Forelimb muscle (tissue), 1 donor: ENCODE measurements at places on chromosomes 1 and 21.
A peak's percentile ranks its signal among the peaks of the same experiment; 100 is the strongest.

DNA sequence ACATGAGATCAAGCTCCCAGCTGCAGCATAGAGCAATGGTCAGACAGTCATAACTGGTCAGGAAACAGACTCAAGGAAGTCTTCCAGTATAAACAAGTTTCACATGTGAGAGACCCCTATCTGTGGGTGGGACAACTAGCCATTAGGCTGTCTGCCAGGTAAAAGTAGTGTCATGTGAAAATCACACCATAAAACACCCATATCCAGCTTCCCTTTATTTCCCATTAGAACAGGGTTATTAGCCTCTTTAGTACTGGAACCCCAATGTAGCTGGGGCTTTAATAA lies 426.7 kb downstream of the KCNT2 start:
- no peak for DNase-seq

DNA sequence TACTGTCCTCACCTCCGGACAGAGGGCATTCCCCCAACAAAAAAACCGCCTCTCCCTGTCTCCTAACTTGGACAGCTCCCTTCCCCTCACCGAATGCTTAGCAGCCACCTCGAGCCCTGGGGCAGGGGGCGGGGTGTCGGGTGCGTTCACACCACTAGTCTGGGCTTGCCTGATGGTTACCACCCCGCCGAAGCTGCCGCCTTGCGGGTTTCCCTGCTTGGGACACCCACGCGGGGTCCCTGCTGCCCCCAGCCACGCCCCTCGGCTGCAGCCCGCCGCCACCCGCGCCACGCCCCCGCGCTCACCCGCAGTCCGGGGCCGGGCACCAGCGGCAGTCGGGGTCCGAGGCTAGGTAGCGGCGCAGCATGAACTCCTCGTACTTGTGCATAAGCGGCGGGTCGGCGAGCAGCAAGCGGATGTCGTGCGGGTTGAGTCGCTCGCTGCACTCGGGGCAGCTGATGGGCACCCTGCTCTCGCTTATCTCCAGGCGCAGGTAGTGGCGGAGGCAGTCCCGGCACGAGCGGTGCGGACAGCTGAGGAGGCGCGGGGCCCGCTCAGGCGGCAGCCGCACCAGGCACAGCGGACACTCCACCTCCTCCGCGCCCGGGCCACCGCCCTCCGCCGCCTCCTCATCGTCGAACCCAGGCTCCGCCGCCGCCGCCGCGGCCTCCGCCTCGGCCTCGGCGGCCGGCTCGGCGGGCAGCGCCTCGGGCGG lies 706 bp downstream of the RNF19B start:
- DNase-seq = no peak

DNA sequence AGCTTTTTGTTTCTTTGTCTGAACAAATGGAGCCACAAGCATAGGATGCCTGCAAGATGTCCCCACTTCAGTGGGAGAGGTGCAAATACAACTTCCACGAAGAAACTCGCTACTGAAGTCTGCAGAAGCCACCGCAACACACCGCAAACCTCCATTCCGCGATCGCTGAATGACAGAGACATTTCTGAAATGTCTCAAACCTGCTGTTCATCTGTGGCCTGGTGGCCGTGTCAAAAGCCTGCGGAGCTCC lies 1.0 kb downstream of the TP53BP2 start:
- no peak for DNase-seq

- no peak for DNase-seq
Measured at GRCh38 chr21:29025328-29025713, 853 bp downstream of the USP16 start.

DNA sequence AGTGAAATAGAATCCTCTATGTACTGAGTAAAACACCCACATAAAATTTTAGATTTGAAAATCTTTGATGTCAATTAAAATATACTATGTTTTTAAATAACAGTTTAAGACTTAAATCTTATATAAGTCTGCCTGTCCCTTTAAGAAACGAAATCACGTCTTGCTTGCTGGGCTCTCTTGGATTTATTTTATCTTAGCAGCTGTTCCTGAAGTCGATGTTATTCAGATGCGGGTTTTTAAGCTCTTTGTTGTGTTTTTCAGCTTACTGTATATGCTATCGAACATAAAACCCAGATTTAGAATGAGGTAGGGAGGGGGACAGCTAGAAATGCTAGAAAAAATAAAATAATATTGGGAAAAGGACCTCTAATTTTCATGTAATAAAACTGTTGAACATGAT lies 11.1 kb upstream of the SSX2IP start:
- no peak for DNase-seq

GRCh38 chr1:219476716-219477115 lies 136.2 kb downstream of the ZC3H11B start:
- no peak for DNase-seq

GRCh38 chr1:18204575-18204974 lies 97.0 kb downstream of the IGSF21 start:
- DNase-seq = no peak

DNA sequence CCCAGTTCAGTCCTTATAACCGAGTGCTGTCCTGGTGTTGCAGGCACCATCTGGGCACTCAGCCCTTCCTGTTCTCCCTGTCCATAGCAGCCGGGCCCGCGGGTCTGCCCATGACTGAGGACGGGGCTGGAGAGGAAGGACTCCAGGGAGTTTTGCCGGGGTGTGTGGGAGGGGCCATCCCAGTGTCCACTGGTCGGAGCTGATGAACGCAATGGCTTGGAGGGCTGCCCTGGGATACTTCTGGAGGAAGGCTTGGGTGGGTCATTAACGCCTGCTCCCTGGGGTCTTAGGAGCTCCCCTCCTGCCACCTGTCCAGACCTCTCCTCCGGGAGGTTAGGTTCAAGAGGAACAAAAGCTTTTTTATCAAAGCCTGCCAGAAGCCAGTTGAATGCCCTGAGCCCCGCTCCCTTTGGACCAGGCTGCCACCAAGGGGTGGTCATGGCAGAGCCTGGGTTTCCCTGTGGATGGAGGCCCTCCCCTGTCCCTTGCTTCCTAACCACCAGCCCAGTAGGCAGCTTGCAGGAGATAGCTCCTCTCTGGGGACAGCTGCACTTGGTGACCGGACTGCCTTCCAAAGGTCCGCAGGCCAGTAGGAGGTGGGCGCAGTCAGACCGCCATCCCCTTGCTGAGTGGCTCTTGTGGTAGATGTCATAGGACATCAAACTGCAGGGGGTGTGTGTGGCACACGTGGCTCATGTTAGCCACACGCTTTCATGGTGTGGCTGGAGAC lies 61.3 kb downstream of the TRIM11 start:
- no peak for DNase-seq

DNA sequence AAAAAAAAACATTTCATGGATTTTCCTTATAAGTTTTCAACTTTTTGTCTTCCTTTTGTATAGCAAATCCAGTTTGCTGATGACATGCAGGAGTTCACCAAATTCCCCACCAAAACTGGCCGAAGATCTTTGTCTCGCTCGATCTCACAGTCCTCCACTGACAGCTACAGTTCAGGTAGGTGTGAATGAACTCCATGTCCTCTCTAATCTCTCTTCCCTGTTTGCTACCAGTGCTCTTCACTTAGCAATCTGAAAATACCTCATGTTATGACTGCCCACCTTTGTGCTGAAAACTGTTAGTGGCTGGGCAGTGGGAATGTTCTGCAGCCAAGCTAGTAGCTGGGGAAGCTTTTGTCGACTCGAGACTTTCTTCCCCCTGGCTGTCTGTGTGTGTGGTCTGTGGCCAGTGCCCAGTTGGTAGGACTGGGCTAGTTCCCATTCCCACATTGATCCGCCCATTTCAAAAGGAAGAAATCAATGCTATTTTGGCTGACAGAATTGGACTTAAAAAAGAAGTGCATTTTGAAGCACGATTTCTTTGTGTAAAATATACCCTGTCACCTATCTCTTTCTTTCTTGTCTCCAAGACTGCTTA lies 24.5 kb downstream of the AHCYL1 start:
- no peak for DNase-seq

DNA sequence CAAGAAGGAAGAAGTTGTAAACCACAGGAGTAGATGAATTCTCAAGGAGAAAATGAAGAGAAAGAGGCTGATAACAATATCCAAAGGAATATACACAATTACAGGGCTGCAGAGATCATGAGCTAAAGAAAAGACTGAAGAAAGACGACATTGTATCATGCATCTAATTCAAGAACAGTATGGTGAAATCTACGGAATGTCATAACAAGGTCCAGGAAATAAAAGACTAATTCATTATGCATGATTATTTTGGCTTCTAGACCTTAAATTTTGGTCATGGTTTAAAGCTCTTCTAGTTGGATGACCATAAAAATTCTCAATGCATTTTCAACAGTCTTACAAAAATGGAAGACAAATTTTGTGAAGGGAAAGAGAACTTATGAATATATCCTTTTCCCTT lies 71.7 kb downstream of the SH3GLB1 start:
- DNase-seq = no peak

DNA sequence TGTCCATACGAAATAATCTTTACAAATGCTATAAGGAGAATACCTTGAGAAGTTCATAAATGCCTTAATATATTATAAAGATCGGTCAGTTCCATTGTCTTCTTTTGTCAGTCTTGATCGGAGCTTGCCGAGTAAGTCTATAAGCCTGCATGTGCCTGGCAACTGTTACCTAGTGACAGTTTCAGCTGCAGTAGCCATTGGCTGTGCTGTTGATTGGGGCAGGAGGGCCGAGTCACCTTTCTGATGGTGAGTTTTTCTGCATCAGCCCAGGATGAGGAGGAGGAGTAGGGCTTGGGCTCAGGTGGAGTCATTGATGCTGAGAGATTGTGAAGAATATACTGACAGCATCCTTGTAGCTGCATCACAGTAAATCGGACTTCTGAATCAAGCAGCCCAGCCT lies 1.9 kb upstream of the GPR52 start:
- DNase-seq = no peak

DNA sequence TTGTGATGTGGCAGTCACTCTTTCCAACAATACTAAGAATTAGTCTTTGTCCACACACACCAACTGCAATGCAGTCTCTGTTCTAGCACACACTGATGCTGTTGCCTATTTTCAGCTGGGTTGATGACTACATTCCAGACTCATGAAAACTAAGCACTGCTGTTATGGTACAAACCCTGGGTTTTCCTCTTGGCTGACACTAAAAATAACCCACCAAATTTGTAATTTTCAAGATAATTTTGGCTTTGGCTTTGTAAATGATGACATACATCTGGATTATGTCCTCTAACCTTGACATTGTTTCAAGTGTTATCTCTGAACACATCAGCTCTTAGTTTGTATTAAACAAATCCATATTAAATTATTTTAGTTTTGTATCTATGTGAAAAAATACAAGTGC lies 444.8 kb downstream of the PTPRC start:
- DNase-seq = no peak

GRCh38 chr1:60994369-60994768 lies 88.0 kb upstream of the NFIA start:
- no peak for DNase-seq

- DNase-seq = peak; percentile 73
Measured at GRCh38 chr21:36069713-36070583, at the start of gene CBR1. CBR1 (plus strand) TSS chr21:36070024; CDS start chr21:36070116, 92 bp downstream.

DNA sequence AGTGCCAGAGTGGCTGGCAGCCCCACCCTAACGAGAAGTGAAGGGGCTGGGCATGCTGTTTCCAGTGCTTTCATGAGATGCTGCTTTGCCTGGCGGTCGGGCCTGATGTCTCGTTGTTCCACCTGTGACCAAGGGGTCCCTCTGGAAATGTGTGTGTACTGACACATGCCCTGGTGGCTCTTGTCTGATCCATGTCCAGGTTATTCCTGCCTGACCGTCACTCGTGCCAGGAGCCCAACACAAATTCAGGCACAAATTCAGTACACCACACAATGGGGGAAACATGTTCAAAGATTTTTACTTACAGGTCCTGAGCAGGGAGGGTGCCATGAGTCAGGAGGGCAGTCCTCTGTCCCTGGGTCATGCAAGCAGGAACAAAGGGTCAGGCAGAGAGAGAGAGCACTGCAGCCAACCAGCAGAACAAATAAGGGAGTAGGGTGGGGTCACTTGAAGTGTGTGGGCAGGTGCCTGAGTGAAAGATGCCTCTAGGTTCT lies 76.3 kb downstream of the ADARB1 start:
- DNase-seq = no peak

DNA sequence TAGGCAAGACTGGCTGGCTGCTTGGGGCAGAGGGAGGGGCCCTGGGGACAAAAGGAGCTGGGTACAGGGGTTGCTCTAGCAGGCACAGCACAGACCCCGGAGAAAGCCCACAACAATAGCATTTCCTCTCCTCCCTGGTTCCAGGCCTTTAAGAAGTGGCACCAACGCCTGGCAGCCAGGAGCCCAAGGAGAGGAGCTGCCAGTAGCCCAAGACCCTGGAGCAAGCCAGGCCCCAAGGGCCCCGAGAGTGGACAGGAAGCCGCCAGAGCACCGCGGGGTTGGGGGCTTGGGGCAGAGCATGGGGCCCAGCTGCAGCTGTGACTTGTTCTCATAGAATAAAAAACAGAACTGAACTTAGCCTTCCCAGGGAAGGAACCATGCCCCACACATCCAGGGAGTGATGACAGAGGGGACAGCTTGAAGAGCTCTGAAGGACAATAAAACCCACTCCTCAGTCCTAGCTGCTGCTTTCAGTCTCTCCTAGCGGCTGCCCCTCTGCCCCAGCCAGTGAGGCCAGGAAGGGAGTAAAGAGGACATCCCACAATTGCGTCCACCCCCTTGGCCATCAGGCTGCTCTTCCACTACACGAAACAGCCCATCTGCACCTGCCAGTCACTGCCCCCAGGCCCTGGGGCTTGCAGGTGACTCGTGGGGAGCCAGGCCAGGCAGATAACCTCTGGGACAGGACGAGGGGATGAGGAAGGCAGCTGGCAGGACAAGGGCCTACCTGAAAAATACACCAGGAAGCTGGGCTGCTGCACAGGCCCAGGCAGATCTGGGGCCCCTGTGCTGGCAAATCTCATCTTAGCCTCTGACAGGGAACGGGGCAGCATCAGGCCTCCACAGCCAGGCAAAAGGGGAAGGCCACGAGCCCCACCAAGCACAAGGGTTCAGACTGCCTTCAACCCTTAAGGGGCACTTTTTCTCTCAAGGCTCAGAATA lies 16.4 kb downstream of the MTHFR start:
- DNase-seq = no peak

DNA sequence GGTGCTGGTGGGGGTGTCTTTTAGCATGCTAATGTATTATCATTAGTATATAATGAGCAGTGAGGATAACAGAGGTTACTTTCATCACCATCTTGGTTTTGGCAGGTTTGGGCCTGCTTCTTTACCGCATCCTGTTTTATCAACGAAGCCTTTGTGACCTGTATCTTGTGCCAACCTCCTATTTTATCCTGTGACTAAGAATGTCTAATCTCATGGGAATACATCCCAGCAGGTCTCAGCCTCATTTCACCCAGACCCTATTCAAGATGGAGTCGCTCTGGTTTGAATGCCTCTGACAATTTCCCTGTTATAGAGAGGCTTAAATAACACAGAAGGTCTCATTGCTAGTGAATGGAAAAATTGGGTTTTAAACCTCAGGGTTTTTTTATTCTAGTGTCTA lies 300.8 kb upstream of the PROX1 start:
- DNase-seq = no peak

- DNase-seq = no peak
Measured at GRCh38 chr1:119987112-119987511, 82.3 kb downstream of the NOTCH2 start.

DNA sequence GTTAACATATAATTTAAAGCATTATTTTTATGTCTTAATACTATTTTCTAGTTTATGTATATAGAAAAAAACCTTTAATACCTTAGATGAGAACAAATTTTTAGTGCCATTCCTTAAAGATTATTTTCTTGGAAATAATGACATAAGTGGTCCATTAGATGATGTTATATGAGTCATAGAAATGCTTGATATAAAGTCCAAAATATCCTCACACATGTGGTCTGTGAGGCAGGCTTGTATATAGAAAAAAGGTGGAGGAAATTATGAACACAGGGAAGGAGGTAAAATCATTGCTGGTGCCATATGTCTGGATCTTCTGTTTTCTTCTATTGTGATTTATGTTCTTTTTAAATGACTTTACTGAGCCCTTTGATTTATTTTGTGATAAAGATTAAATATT lies 79.3 kb downstream of the MAP3K7CL start:
- no peak for DNase-seq
